ENCODE measurements at places on chromosomes 6 and 20. TPM values are rescaled to one million over a fixed set of nuclear protein-coding genes. Genes with fewer than 3 reads are reported as not detected.

- no peak for DNase-seq
- no peak overlapping the region for H3K27ac ChIP-seq
- no peak overlapping the region for H3K4me3 ChIP-seq
- no peaks in the 10 kb centered on the region for H3K27me3 ChIP-seq
- H3K4me1 ChIP-seq: no peaks in the 10 kb centered on the region
Measured at GRCh38 chr6:80348263-80348662, 241.8 kb downstream of the BCKDHB start.

Gene KHDC1
- total RNA-seq: 10.2 TPM

Gene TUBB
- 1,094 TPM for total RNA-seq

DNA sequence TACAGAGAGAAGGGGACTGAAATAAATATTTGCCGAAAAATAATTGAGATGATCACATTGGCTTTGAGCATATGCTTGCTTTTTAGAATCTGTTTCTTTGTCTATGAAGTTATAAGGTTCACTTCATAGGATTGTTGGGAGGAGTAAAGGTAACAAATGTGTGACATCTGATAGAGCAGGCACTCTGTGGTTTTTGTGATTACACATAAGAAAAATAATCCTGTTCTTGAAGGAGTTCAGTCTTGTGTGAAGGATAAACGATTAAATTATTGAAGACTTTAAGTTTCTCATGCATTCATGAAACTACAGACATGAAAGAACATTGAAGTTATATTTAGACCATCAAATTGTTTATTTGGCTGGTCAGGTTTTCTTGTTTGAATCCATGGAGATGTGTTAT lies 45.0 kb downstream of the QKI start:
- no peak overlapping the region for H3K27ac ChIP-seq
- peaks cover 2% of the 10 kb centered on the region for H3K4me1 ChIP-seq
- peaks cover 26% of the 10 kb centered on the region for H3K36me3 ChIP-seq
- no peak overlapping the region for H3K4me3 ChIP-seq
- no peaks in the 10 kb centered on the region for H3K27me3 ChIP-seq

Gene KIF6
- 1.3 TPM for total RNA-seq

- peaks cover 8% of the 10 kb centered on the region for H3K27me3 ChIP-seq
- no peaks in the 10 kb centered on the region for H3K36me3 ChIP-seq
- H3K4me1 ChIP-seq: peaks cover 63% of the 10 kb centered on the region
- peak overlapping the region; percentile 7 for H3K27ac ChIP-seq
- no peak for DNase-seq
Measured at GRCh38 chr6:105484238-105485161, 81.6 kb upstream of the PREP start.

- H3K27me3 ChIP-seq: no peaks in the 10 kb centered on the region
- DNase-seq: no peak
- H3K27ac ChIP-seq: no peak overlapping the region
Measured at GRCh38 chr6:13641315-13641714, 26.2 kb downstream of the NOL7 start.

GRCh38 chr6:109322825-109323224 lies 59.4 kb downstream of the CD164 start:
- H3K36me3 ChIP-seq: no peaks in the 10 kb centered on the region
- no peaks in the 10 kb centered on the region for H3K27me3 ChIP-seq
- H3K27ac ChIP-seq: no peak overlapping the region

Gene CST4
- not detected for total RNA-seq

DNA sequence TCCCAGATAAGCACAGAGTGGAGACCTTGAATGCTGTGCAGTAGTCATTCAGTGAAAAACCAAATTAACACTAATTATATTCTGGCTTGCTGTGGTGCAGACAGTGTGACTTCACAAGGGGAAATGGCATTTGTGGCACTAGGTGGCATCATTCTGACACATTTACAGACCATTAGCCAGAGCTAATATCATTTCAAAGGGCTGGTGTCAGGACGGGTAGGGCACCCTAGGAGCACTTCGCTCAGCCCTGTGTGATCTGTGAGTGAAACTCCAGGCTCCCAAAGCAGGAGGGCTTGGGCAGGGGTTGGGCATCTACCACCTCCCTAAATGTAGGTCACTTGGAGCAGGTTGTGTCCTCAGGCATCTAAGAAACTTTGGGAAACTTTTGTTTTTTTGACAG lies 555.8 kb downstream of the PKHD1 start:
- peaks cover 24% of the 10 kb centered on the region for H3K27me3 ChIP-seq
- no peak overlapping the region for H3K4me3 ChIP-seq
- H3K4me1 ChIP-seq: peaks cover 13% of the 10 kb centered on the region
- no peaks in the 10 kb centered on the region for H3K36me3 ChIP-seq
- no peak overlapping the region for H3K27ac ChIP-seq

Gene EZR
- 208 TPM for total RNA-seq

DNA sequence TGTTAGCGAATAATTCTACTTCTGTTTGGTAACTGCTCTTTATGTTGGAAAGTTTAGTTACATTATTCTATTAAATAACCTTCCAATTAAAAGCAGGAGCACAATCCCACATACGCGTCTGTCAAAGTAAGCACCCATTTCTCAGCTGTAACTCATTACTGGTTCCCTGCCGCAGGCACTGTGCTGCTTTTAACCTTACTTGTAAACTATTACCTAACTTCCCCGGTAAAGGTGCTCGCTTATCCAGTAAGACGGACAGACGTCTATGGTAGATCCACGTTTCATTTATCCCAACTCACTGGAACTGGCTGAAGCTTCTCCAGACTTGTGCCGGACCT lies 529 bp upstream of the ENPP4 start:
- no peak for DNase-seq
- H3K4me1 ChIP-seq: peaks cover 4% of the 10 kb centered on the region
- H3K27me3 ChIP-seq: peaks cover 51% of the 10 kb centered on the region

- H3K4me3 ChIP-seq: no peak overlapping the region
- DNase-seq: no peak
- no peaks in the 10 kb centered on the region for H3K36me3 ChIP-seq
- H3K4me1 ChIP-seq: peaks cover 37% of the 10 kb centered on the region
Measured at GRCh38 chr6:2035046-2035445, 210.4 kb downstream of the GMDS start.
